ENCODE measurements at places on chromosomes 5 and 9.

DNA sequence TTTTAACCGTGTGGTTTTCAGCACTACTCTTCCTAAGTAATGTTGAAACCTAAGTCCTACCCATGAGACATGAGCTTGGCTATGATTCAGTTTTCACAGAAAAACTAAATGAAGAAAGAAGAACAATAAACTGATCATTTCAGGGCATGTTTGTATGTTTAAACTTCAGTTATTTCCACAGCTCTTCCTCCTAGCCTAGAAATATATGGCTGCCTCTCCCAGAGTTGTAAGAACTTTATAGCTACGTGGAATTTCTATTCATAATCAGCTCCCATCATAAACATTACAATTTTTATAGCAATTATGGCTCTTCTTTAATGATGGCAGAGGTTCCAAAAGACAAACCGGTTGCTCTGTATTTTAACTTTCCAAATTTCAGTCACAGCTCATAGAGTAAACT, 314.7 kb upstream of the ADAMTSL1 start:
- no peak for DNase-seq

DNA sequence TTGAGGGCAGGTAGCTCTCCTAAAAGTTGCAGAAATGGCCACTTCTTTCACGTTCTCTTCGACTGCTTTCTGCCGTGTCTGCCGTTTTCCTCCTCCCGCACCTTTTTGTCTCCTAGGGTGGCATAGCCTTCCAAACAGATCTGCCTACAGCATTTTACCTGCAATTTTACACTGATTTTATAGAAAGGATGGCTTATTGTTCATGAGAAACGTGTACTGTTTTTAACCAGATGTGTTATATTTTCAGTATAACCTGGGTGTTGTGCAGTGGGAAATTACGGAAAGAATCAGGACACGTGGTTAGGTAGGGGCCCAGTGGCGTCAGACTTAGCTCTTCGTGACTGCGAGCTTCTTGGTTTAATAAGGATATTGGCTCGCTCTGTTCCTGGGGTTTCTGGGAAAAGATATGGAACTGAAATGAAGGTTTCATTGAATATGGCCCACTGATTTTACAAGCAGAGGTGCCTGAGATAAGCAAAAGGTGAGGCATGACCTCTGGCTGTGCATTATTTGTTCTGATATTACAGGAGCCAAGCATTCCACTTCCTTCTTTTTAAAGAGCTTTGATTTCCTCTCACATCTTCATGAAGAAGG, 43.7 kb upstream of the PRSS3 start:
- DNase-seq: no peak

- no peak for DNase-seq
Observed at GRCh38 chr9:129321286-129322021, 143.4 kb upstream of the IER5L start.

- DNase-seq: no peak
Observed at GRCh38 chr9:113348437-113348836, 904 bp upstream of the BSPRY start.

GRCh38 chr9:111743275-111743674, 51.5 kb downstream of the SHOC1 start:
- DNase-seq: peak; percentile 76

DNA sequence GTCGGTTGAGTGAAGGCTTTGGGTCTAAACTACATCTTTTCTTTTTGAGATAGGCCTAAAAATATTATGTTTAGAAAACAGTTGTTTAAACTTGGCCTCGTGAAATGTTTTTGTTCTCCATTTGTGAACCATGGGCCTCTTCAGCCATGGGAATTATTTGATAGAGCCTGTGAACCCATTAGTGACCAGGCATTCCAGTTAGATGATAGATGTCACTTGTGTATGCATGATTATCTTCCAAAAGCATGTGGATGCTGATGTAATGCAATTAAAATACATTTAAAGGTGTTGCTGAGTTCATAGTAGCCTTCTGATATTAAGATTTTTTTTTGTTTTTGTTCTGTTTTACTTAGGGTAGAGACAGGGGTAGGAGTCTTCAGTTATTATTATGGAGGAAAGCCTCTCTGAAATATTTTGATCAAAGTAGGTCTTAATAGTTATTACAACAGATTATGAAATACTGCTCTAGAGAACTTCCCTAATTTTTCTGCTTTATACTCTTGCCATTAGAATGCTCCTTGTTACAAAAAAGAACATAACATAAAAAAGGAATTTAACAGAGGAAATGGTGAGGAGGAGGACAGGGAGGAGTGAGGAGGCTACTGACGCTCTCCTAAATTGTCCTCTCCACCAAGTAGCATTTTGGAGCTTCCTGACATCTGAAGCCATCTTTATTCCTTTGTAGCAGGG, 32.9 kb downstream of the CPEB4 start:
- DNase-seq: peak; percentile 72

- DNase-seq: no peak
Observed at GRCh38 chr9:6268826-6269397, 53.3 kb downstream of the IL33 start.

DNA sequence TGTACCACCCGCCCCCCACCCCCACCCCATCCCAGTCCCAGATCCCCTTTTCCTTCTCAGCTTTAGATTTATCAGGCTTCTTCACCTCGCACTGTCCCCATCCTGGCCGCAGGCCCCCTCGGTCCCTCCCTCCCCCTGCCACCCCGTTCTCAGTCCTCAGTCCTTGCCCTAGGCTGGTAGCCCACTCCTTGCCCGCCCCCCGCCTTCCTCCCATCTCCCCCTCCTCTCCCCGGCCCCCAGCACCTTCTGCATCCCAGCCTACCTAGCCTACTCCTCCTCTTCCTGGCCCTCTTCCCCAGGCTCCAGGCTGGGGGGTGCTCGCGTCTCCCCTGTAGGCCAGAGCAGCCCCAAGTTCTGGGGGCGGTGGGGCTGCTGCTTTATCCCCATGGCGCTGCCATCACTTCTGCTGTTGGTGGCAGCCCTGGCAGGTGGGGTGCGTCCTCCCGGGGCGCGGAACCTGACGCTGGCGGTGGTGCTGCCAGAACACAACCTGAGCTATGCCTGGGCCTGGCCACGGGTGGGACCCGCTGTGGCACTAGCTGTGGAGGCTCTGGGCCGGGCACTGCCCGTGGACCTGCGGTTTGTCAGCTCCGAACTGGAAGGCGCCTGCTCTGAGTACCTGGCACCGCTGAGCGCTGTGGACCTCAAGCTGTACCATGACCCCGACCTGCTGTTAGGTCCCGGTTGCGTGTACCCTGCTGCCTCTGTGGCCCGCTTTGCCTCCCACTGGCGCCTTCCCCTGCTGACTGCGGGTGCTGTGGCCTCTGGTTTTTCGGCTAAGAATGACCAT, 828 bp downstream of the NPR2 start:
- no peak for DNase-seq

GRCh38 chr9:99803694-99804093, 18.0 kb upstream of the NR4A3 start:
- DNase-seq: no peak

- DNase-seq: no peak
Observed at GRCh38 chr9:111730937-111731567, 63.7 kb downstream of the SHOC1 start.

DNA sequence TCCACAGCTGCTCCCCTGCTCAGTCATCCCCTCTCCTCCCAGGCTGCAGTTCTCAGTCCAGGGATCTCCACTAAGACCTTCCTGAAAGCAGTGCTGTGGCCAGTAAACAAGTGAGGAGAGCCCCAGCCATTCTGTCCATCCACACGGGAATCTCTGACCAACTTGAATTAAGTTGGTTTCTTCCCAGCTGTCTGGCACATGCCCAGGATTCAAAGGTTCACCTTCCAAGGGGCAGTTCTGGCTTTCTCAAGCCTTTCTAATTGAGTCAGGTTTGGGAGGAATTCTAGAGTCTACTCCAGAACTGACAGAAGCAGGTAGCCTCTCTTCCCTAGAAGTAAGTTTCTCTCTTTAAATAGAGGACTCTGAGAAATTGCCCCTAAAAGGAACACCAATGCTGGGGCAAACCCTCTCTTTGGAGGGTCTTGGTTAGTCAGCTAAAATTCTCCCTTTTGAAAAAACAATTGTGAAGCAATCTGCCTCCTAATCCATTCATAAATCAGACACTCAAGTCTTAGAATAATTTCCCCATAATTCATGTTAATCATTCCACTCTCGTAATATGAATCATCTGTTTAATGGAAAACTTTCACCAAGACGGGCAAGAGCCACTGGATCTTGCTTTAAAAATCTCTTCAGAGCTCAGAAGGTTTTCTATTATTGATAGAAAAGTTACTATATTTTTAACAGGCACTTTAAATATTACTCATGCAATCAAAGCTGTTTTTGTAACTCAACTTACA, 133.8 kb downstream of the SPOCK1 start:
- DNase-seq: no peak

GRCh38 chr9:16521868-16522411, 348.5 kb downstream of the BNC2 start:
- DNase-seq: peak; percentile 55

DNA sequence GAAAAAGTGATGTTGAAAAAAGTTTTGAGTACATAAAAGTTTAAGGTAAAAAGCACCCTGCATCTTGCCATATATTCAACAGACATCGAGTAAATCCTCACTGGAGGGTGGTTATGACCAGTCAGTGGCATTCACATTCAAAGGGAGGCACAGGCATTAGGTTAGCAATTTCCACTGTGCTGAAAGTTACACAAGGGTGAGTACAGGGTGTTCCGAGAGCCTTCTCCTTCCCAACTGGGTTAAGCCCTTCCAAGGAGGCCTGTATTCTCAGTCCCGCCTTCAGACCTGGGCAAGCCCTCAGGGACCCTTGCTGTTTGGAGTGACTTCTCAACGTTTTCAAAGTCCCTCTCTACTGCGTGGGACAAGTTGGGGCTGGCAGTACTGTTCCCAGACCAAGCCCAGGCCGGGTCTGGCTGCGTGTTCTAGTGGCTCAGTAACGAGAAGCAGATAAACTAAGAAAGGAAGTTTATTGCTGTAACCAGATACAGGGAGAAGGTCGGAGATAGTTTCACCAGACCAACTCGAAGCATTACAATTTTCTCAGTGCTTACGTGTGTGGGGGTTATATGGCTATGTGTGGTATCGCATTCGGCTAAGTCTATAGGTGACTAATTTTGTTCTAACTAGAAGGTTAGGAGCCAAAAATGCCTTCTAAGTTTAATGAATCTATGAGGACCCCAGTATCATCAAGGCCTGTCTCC, 13.0 kb upstream of the SETX start:
- DNase-seq: no peak

- peak; percentile 55 for DNase-seq
Observed at GRCh38 chr9:69380811-69381210, 55.8 kb downstream of the ENTREP1 start.

DNA sequence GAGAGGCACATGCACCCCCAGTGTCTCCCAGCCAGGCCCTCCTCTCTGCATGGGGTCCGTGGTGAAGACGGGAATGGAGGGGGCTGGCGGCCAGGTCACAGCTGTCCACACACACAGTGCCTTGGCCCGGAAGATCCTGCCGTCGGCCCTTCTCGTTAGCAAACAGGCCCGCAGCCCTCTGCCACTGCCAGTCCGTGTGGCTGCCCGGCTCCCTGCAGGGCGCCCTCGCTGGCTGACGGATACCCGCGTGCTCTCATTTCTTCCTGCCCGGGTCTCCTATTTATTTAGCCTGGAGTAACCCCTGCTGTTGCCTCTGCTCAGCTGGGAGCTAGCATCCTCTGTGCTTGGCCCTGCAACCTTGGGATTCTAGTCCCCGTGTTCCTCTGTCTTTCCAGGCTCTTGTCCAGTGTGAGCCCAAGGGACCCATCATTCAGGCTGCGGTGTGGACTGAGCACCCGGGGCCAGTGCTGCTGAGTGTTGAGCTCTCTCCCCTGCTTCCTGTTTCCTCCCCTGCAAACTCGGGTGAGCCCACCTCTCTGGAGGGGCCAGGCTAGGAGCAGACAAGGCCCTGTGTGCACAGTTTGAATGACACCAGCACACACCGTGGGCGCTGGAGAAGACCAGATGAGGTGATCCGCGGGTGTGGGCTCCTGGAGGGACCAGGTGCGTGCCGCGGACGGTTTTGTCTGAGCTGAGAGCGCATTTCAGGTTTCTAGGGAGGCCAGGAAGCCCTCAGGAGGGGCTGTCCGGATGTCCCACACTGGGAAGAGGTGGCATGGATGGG, 14.6 kb upstream of the RNU6ATAC start:
- no peak for DNase-seq

- no peak for DNase-seq
Observed at GRCh38 chr5:89936576-89936975, 473.0 kb downstream of the CETN3 start.

GRCh38 chr5:163564321-163564938, 59.0 kb downstream of the MAT2B start:
- peak; percentile 48 for DNase-seq
